AG04450 (cell line): ENCODE measurements at places on chromosomes 7 and 10.

DNA sequence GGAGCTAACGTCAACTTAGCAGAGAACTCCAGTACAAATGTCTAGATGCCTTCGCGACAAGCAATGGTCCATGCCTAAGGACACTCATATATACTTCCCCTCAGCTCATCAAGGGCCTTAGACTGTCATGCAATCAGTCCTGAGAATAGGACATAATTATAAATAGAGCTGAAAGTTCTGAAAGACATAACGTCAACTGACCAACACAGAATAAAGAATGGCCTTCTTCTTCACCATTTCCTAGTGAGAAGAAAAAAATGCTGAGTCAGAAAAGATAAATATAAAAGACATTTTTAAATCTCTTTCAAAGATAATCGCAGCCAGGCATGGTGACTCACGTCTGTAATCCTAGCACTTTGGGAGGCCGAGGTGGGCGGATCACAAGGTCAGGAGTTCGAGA, 83.2 kb downstream of the ARMH3 start:
- DNase-seq: no peak

DNA sequence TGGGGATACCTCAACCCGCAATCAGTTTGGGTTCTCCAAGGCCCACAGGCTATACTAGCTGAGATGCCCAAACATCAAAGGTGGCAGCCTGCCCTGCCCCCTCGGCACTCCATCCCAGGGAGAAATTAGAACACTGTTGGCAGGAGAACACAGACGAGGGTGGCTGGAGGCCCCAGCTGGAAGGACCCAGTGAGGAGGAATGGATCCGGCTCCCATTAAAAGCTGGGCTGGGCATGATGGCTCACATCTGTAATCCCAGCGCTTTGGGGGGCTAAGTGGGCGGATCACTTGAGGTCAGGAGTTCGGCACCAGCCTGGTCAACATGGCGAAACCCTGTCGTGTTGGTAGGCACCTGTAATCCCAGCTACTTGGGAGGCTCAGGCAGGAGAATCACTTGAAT, 199.9 kb upstream of the GNAI1 start:
- DNase-seq: no peak

DNA sequence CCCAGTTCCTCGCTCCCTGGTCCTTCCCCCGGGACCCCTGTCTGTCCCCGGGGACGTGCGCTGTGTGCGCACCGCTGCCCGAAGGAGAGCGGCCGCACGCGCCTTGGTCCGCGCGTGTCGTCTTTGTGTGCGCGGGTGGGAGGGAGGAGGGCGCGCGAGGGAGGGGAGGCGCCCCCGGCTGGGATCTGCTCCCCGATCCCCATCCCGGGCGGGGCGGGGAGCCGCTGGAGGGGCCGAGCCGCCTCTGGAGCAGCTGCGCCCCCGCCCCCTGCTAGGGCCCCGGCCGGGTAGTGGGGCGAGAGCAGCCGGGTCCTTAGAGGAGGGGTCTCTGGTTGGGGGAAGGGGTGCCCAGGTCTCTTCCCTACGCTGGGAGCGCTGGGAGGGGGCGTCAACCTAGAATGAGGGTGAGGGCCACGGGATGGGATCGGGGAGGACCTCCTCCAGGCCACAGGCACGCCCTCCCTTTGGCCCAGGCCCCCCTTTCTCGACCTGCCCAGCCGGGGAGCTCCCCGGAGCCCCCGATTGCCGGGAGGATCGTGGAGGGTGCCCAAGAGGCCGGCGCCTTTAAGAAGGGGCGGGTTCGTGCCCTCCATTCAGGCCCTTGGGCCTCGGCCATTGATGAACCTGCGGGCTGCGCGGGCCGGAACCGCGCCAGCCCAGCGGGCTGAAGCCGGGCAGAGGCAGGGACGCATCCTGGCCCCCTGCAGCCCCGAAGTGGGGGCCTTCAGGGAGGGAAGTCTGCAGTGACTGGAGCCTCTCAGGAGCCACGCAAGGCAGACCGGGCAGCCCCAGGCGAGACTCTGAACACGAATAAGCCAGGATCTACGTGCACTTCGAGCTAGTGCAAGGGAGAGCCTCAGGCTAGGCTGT, 678 bp downstream of the SH2B2 start:
- DNase-seq: no peak

GRCh38 chr10:54993148-54993547, 192.1 kb upstream of the PCDH15 start:
- no peak for DNase-seq

DNA sequence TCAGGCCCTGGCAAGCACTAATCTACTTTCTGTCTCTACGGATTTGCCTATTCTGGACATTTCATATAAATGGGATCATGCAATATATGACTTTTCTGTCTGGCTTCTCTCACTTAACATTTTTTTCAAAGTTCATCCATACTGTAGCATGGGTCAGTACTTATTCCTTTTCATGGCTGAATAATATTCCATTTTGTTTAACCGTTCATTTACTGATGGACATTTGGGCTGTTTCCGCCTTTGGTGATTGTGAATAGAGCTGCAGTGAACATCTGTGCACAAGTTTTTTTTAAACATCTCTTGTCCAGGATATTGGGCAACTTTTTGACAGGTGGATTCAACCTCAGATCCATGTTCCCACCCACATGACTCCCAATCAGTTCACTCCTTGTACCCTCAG, 31.0 kb downstream of the AIFM2 start:
- DNase-seq: no peak

DNA sequence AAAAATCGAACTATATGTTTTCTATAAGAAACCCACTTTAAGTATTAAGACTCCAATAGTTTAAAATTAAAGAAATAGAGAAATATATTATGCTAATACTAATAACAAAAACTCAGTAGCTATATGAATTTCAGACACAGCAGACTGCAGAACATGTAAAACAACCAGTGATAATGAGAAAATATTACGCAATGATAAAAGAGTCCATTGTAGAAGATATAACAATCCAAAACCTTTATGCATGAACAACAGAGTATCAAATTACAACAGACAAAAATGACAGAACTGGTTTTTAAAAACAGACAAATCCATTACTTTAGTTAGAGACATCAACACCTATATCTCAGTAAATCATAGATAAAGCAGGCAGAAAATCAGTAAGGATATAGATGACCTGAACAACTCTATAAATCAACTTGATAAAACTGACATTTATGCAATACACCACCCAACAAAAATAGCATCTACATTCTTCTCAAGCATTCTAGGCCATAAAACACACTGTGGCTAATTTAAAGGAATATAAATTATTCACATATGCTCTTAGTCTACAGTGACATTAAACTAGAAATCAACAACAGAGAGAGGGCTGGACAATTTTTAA, 669.5 kb upstream of the GHITM start:
- DNase-seq: no peak

DNA sequence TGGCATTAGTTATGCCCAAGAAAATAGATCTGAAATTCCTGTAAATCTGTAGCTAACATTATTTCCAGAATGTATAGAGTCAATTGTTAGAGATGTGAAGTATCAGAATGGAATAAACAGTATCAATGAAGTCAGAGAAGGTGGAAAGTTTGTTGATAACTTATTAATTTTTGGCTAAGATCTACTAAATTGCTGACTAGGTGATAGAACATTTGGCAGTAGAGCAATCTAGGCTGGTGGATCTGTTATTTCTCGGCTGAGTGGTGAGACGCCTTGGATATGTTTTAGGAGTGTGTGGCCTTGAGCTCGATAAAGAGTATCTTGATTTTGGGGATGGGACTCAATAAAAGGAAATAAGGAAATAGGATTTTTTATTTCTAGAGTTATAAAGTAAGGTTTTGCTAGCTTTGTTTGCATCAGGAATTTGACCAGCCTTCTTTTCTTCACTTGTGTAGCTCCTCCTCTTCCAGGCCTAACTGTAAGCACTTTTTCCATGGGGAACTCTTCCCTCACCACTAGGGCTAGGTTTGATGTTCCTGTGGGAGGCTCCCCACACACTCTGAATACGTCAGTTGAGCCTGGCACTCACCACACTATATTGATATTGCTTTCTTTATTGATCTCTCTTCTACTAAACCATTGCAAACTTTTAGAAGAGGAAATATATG, 86.8 kb upstream of the CSTF2T start:
- DNase-seq: no peak

GRCh38 chr10:113751181-113751732, at the start of gene PLEKHS1:
PLEKHS1 (plus strand) TSS chr10:113751682; CDS start chr10:113755278, 3,596 bp downstream.
- DNase-seq: no peak

GRCh38 chr7:32481921-32482320, 8.3 kb downstream of the LSM5 start:
- no peak for DNase-seq
